ENCODE measurements at places on chromosomes 6 and 20. TPM values are rescaled to one million over a fixed set of nuclear protein-coding genes. Genes with fewer than 3 reads are reported as not detected.

The HRH3 gene
- polyA plus RNA-seq: 0.09 TPM

The OR2H2 gene
- polyA plus RNA-seq: 0.04 TPM

The PROCR gene
- 46.9 TPM for polyA plus RNA-seq

The TMEM181 gene
- 15.7 TPM for polyA plus RNA-seq

The MPIG6B gene
- polyA plus RNA-seq: 0.56 TPM
